Nephron progenitor cell (in vitro differentiated cells): ENCODE measurements at places on chromosomes 6 and 20.

- H3K36me3 ChIP-seq = peaks cover 9% of the 10 kb centered on the region
- H3K4me3 ChIP-seq = no peak overlapping the region
- H3K4me1 ChIP-seq = peaks cover 4% of the 10 kb centered on the region
- DNase-seq = no peak
- no peaks in the 10 kb centered on the region for H3K27me3 ChIP-seq
- no peak overlapping the region for H3K27ac ChIP-seq
Measured at GRCh38 chr6:118551063-118552053, 3.3 kb downstream of the PLN start.

GRCh38 chr20:13831476-13831875 is 46.6 kb downstream of the NDUFAF5 start:
- H3K4me3 ChIP-seq = no peak overlapping the region
- no peak overlapping the region for H3K27ac ChIP-seq
- H3K4me1 ChIP-seq = peaks cover 5% of the 10 kb centered on the region
- H3K27me3 ChIP-seq = peaks cover 10% of the 10 kb centered on the region

GRCh38 chr6:16761471-16762267 is 409 bp upstream of the ATXN1 start:
- H3K4me3 ChIP-seq = peak overlapping the region; percentile 94
- peak; percentile 82 for DNase-seq
- no peak overlapping the region for H3K27ac ChIP-seq
- no peaks in the 10 kb centered on the region for H3K36me3 ChIP-seq
- peaks cover 41% of the 10 kb centered on the region for H3K4me1 ChIP-seq
- H3K27me3 ChIP-seq = peaks cover 20% of the 10 kb centered on the region

- peaks cover 6% of the 10 kb centered on the region for H3K36me3 ChIP-seq
- no peak overlapping the region for H3K4me3 ChIP-seq
- H3K27ac ChIP-seq = no peak overlapping the region
- no peaks in the 10 kb centered on the region for H3K27me3 ChIP-seq
- peaks cover 45% of the 10 kb centered on the region for H3K4me1 ChIP-seq
Measured at GRCh38 chr20:41011551-41012067, 17.0 kb upstream of the TOP1 start.

DNA sequence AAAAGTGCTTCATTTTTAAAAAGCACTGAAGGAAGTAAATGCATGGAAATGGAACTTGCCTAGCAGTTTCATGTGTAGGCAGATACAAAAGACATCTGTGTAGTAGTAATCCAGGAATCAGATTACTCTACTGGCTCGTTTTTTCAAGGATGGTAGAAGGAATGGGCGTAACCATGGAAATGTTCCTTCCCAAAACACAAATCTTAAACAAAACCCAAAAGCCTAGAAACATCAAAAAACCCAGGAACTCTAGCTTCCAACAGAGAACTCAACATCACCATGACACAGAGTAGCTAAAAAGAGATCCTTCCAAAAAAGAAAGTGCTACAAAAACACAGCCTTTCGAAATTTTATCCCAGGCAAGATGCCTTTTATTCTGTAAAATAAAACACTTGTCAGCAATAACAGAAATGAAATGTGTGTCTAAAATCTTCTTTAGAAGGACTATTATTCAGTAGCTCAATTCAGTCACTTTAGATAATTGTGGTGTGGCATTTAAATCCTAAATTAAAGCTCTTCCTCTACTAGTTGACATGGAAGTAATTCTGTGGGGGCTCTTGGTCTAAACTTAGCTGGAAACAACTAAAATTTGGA is 81.7 kb downstream of the FAM217A start:
- H3K4me1 ChIP-seq = peaks cover 20% of the 10 kb centered on the region
- DNase-seq = no peak
- peaks cover 2% of the 10 kb centered on the region for H3K27me3 ChIP-seq
- H3K4me3 ChIP-seq = peak overlapping the region; percentile 21
- H3K27ac ChIP-seq = peak overlapping the region; percentile 75

- no peaks in the 10 kb centered on the region for H3K27me3 ChIP-seq
- no peak overlapping the region for H3K4me3 ChIP-seq
- H3K27ac ChIP-seq = no peak overlapping the region
- H3K36me3 ChIP-seq = no peaks in the 10 kb centered on the region
- no peaks in the 10 kb centered on the region for H3K4me1 ChIP-seq
Measured at GRCh38 chr6:102407886-102408741, 1014.6 kb downstream of the GRIK2 start.

- no peak overlapping the region for H3K27ac ChIP-seq
- H3K27me3 ChIP-seq = peaks cover 10% of the 10 kb centered on the region
- peaks cover 18% of the 10 kb centered on the region for H3K4me1 ChIP-seq
- H3K4me3 ChIP-seq = no peak overlapping the region
- DNase-seq = no peak
- peaks cover 5% of the 10 kb centered on the region for H3K36me3 ChIP-seq
Measured at GRCh38 chr6:170116636-170117035, 174.2 kb downstream of the DLL1 start.

DNA sequence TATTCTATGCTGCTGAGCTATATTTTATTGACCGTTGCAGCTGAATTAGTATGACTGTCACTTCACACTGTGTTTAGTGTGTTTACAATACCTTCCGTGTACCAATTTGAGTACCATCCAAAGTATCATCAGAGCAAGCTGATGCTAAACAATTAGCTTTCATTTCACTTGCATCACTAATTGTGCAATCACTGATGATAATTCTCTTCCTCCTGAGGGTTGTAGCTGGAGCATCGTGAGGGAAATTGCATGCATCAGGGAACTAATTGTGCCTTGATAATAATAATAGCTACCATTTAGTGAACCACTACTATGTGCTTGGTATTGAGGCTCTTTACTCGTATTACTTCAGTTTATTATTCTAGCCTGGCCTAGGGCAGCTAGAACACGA is 384.8 kb upstream of the SOX4 start:
- H3K4me3 ChIP-seq = no peak overlapping the region
- peaks cover under 1% of the 10 kb centered on the region for H3K27me3 ChIP-seq
- H3K27ac ChIP-seq = no peak overlapping the region
- H3K4me1 ChIP-seq = peaks cover 19% of the 10 kb centered on the region
- no peak for DNase-seq

GRCh38 chr6:139903411-139904157 is 529.1 kb upstream of the CITED2 start:
- no peak overlapping the region for H3K4me3 ChIP-seq
- H3K27me3 ChIP-seq = no peaks in the 10 kb centered on the region
- peak overlapping the region; percentile 13 for H3K27ac ChIP-seq
- H3K4me1 ChIP-seq = peaks cover 51% of the 10 kb centered on the region
- DNase-seq = no peak
- H3K36me3 ChIP-seq = peaks cover 28% of the 10 kb centered on the region

GRCh38 chr6:168575346-168576098 is 134.5 kb downstream of the SMOC2 start:
- peaks cover 43% of the 10 kb centered on the region for H3K4me1 ChIP-seq
- no peak for DNase-seq
- no peak overlapping the region for H3K4me3 ChIP-seq
- H3K36me3 ChIP-seq = no peaks in the 10 kb centered on the region
- peaks cover 4% of the 10 kb centered on the region for H3K27me3 ChIP-seq
- peak overlapping the region; percentile 98 for H3K27ac ChIP-seq
